Dorsolateral prefrontal cortex (tissue), 122 donors: ENCODE measurements at places on chromosomes 2 and 18.

DNA sequence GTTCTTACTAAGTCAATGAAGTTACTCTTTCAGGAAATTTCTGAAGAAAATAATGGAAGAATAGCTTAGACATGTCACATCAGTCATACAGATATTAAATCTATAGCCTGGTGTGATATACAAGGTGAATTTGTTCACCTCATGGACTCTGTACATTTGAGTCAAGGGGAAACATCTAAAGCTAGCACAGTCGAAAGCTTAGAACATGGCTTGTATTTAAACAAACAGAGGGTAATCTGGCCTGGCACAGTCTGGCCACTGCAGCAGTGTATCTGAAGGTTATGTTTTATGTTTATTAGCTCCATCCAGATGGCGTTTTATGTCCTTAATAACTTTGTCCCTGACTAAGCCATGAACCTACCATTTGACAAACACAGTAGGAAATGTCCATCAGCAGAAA, 817.3 kb downstream of the SATB2 start:
- DNase-seq = no peak

DNA sequence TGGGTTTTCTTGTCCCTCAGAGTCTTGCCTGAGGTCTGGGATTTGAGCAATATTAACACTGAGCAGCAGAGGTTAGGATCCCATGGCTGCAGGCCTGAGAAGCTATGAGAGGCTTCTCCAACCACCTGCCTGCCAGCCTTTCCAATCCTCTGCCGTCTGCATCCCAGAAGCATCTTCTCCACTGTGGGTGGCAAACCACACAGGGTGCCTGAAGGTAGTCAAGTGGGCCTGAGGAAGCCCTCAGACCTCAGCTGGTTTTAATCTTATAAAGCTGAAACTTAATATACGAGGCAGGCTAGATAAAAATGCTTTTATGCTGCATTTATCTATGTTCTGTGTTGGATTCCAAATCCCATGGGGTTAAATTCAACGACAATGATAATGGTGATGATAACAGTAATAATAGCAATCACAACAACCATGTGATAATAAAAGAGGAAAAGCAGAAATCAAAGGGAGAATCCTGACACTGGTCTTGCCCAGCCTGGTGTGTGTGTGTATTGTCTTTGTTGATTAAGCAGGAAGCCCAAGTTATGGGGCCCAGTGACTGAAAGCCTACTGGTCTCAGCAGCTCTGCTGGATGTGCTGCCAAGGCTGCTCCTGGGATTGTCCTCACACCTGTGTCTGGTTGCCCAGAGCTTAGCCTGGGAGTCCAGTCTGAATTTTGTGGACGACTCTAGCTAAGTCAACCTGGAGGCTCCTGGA, 59.7 kb upstream of the LDAH start:
- no peak for DNase-seq

GRCh38 chr2:222790932-222791331, 69.9 kb upstream of the ACSL3 start:
- DNase-seq = no peak

GRCh38 chr2:39494784-39495251, 57.7 kb upstream of the MAP4K3 start:
- DNase-seq = peak; percentile 55

DNA sequence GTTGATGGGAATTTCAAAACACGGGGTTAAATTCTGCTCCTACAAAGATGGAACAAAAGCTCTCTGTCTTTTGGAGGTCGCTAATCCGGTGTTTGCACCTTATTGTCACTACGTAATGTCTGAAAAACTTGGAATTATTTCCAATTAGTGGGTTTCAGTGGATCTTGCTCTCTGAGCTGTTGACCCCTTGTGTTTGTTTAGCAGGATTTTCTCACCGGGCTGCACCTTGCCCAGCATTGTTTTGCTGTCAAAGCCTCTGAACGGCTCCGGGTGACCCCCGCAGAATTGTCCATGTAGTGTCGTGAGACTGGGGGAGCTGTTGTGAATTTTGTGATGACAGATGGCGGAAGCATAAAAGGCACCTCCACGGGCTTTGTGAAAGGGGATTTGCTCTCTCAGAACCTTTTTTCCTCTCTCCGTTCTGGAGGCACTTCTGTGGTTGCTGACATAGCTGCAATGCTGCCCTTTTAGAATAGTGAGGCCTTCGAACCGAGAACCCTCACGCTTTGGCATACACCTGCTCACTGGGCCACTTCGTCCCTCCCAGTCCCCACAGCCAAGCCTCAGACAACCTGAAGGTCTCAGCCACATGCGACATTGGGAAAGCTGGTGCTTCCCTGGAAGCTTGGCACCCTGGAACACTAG, 129.4 kb downstream of the ACOXL start:
- DNase-seq = no peak

- no peak for DNase-seq
These were observed 84.9 kb downstream of the BCL11A start for GRCh38 chr2:60468382-60469085.

- DNase-seq = no peak
These were observed 69.8 kb upstream of the PPM1B start for GRCh38 chr2:44098891-44099290.

GRCh38 chr18:2406544-2406943, 164.8 kb downstream of the METTL4 start:
- DNase-seq = no peak

GRCh38 chr2:40317046-40317445, 134.8 kb downstream of the SLC8A1 start:
- no peak for DNase-seq

GRCh38 chr2:120418174-120418787, 72.3 kb downstream of the INHBB start:
- DNase-seq = no peak

GRCh38 chr2:106572541-106573450, 85.6 kb downstream of the CD8B2 start:
- DNase-seq = peak; percentile 48

- DNase-seq = no peak
These were observed 151.6 kb downstream of the DTNB start for GRCh38 chr2:25521665-25522387.

DNA sequence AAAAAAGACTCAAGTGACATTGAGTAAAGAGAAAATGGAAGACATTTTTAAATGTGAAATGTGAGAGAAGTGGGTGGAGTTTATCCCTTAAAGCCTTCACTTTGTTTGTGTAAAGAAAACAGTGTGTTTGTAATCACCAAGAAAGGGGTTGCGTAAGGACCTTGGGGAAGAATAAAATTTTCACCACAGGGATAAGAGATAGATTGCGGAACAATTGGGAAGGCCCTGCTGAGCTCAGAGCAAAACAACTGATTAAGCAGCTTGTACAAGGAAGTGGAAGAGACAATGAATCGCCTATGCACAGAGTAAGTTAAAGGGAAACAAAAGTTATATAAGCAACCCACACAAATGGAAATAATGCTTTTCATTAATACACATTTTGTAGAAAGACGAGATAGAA, 327.7 kb downstream of the RAD51AP2 start:
- no peak for DNase-seq

GRCh38 chr18:26051843-26052242, 38.6 kb downstream of the SS18 start:
- DNase-seq = no peak

DNA sequence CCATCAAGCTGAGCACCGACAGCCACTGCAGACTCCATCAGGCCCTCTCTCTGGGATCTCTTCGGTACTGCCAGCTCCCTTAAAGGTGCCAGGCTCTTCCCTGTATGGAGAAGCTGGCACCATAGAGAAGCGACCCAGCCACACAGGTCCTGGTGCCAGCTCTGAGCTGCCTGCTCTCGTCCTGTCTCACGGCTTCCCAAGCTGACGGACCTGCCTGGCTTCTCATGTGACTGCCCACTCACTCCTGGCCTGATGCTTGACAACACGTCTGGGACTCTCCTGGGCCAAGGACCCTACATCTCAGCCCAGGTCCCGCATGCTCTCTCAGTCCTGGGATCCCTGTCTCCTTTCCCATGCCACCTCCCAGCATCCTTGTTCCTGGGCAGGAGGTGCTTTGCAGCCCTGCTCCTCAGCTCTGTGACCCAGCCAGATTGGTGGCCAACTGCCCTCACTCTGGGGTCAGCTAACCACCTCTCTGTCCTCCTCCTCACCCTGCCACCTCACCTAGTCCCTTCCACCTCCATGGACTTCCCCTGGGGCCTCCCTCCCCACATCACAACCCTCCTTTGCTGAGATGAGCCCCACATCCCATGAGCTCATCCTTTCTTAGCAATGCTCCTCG, 12.5 kb upstream of the ATOH8 start:
- no peak for DNase-seq

GRCh38 chr18:9022397-9023155, 79.9 kb upstream of the NDUFV2 start:
- no peak for DNase-seq

- DNase-seq = no peak
These were observed 184.7 kb downstream of the CD226 start for GRCh38 chr18:69763002-69763401.

DNA sequence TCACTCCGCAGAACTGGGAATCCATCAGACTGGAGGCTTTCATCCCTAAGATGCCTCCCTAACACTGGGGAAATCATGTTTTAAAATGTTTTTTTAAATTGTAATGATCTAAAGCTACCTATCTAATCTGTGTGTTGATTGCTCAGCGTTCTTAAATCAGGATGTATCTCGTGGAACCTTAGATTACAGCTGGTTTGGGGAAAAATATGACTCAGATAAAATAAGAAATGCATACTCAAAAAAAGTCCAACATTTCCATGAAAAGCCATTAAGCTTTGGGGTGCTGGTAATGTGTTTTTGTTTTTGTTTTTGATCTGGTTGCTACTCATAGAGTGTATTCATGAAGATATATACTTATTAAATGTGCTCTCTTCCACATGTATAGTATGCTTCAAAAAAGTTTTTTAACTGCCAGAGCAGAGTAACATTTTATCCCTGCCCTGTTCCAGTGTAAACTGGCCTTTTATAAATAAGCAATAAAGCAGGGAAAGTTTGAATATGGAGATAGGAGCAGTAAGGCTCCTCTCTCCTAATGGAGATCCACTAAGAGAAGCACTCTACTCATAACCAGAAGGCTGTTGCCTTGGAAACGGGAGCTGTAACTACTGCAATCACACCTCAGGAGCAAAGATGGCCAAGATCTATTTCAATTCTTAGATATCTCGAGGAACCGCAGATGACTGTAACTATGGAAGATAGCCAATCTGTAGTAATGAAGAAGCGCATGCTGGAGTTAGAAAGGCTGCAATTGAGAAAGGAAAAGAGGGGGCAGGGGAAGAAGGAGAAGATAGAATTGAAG, 41.6 kb downstream of the ANKRD44 start:
- DNase-seq = no peak

- no peak for DNase-seq
These were observed 732.7 kb upstream of the FANCL start for GRCh38 chr2:58973811-58974281.

DNA sequence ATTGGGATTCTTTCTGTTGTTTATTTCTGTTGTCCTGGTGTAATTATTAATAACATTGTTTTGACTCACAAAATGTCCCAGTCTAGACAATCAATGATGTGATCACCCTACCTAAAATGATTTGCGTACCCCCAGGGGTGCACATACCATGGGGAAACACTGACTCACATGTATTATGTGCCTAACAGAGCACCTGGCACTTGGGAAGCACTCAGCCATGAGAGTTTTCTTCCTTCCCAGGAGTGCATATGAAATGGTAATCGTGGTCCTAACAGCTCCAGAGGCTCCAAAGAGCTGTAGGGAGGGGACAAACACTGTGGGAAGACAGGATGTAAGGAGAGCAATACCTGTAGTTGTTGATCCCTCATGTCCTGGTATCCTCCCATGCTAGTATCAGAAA, 187.8 kb upstream of the ERBB4 start:
- no peak for DNase-seq

DNA sequence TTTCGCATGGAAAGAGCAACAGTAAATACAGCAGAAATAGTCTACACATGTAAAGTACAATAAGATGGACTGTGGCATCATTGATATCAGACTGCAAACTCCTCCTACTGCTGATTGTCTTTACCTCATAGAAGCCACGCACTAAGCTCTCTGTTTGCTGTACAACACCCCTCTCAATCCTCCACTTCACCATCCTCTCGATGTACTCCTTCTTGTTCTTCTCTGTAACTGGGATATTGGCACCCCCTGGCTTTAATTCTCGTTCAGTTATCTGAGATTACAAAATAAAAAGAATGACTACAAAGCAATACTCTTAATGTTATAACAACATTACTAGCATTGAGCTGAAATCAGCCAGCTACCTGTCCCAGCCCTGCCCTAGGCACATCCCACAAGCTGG, 49.3 kb upstream of the STK17B start:
- no peak for DNase-seq

- no peak for DNase-seq
These were observed 40.3 kb downstream of the COPS9 start for GRCh38 chr2:240095556-240096523.

DNA sequence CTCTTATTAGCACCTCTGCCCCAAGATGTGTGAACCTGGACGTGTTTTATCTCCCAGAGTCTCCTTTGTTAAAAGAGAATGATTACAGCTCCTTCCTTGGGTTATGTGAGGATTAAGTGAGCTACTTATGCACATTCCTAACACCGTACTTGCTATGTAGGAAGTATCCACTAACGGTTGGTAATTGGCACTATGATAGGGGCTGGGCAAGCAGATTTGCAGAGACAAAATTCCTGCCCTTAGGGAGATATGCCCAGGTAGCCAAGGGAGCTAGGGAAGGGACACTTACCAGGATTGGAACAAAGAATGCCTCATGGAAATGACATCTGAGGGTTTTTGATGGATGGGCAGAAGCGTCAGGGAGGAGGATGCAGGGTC, 11.5 kb upstream of the ALPK2 start:
- DNase-seq = no peak

GRCh38 chr18:10936176-10937053, 213.0 kb downstream of the PIEZO2 start:
- no peak for DNase-seq

GRCh38 chr2:26754972-26755670, 9.0 kb upstream of the SLC35F6 start:
- DNase-seq = no peak

DNA sequence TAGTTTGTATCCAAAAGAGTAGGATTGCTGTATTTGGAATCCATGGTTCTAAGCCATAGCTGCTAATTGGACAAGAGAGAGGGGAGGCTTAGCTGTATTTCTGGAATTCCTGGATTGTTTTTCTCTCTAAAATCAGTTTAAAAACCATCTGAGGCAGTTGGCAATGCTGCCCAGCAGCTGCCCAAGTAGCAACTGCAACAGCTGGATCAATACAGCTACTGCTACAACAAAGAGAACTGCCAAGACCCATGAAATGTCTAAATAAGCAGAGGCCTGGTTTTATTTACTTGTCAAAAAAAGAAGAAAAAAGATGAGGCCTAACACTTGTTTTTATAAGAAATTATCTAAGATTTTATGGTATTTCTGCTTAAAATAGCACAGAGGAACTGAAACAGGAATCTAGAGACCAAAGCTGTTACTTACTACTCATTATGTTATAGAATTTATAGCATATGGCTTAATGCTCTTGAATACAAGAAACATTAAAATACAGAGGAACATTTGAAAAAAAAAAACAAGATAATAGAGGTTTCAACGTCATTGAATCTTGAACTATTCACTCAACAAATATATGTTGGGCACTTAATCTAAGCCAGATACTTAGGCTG, 39.1 kb downstream of the TMEFF2 start:
- no peak for DNase-seq

- DNase-seq = no peak
These were observed 17.3 kb upstream of the B3GNT7 start for GRCh38 chr2:231378026-231378722.
